ENCODE measurements at places on chromosomes 7 and 10.

- DNase-seq = no peak
Observed at GRCh38 chr7:80054356-80054755, 80.3 kb upstream of the GNAI1 start.

- no peak for DNase-seq
Observed at GRCh38 chr7:93921186-93921585, 349 bp upstream of the GNG11 start.

DNA sequence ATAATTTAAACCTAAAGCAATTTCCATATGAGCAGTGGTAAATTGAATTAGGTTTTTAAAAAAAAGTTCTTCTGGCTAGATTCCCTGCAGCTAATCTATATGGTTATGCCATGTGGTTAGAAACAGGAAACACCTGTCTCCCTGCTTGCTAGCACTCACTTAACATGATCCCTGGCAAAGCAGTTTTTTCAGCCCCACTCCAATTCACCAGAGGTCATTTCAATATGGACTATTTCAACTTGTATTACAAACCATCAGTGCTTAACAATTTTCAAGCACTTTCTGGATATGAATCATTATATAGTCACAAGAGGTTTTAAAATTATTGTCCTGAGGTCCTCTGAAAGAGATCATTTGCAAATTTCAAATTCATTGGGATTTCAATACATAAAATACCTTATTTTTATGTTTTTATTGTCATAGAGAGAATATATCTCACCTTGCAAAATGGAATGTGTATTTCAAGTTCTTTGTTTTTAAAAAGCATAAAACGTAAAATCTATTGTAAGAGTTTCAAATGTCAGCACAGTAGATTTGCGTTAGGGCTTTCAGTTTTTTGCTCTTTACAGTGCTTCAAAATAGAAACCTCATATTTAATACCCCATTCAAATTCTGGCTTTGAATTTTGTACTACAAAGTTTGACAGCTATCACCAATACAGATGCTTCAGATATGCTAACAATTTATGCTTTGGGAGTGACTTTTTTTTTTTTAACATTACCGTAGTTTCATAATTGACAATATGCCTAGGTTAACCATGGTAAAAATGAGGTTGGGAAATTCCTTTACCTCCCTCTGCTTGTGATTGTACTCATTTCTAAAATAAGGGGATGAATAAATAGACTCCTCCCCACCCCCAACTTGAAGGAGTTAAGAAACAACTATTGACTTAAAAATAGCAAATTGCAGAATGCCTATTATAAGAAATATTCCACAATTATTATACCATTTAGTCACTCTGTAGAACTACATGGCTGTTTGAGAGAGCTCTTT, 117.5 kb upstream of the HGF start:
- DNase-seq = no peak

DNA sequence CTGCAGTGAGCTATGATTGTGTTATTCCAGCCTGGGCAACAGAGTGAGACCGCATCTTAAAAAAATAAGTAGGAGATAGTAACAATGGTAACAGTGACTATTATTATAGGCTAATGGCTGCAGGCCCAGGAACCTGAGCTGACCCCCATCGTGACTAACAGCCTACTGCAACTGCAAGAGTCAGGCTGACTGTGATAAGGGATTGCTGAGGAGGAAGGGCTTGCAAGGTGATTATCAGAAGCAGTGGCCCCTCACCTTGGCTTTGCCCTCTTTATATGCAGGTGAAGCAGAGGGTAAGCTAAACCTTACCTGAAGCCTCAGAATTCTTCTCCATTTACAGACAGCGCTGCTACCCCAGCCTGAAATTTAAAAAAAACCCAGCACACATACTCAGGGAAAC, 83.9 kb upstream of the SDK1 start:
- DNase-seq = no peak

DNA sequence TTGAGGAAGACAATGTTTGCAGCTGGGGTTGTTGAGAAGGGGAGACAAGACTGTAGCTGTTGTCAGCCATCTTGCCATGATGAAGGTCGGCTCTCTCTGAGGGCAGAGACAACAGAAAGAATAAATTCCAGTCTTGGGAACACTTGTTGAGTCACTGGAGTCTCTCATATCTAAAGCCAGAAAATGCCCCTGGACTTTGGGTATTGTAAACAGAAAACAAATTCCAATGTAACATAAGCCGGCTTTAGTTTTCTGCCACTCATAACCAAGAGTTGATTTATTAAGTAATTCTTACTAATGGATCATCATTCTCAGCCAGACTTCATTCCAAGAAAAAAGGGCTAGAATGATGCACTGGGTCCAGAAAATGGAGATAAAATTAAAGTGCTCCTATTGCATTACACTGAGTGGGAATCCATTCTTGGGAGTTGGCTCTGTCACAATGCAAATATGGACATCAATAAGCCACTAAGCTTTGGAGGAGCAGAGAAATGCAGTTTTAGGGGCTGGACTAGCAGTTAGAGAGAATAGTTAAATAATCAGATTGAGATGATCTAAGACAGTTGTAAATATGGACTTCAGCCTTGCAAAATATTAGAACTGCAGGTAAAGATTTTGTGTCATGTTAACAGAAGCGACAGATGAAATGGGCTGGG, 78.9 kb downstream of the ADAM12 start:
- no peak for DNase-seq
